ENCODE measurements at places on chromosomes 7 and 10. TPM values are rescaled to one million over a fixed set of nuclear protein-coding genes. Genes with fewer than 3 reads are reported as not detected.

DNA sequence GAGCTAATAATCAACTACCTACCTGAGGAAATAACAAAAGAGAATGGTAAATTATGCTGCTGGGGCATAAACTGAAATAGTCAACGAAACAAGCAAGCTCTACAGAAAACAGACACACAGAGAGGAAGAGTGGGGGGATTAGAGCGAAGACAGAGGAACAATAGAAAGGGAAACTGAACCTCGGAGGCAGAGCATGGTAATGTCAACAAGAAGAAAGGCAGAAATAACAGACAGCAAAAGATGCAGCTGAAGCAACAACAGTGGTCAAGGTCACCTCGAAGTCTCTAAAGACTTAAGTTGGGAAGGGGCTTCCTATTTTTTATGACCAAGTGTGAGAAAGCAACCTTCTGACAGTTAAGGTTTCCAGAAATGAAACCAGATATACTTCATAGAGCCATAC lies 177.0 kb downstream of the ZNF438 start:
- DNase-seq, result no peak

- DNase-seq, result no peak
Observed at GRCh38 chr10:51079331-51079730, 5.0 kb downstream of the PRKG1 start.

ETV1 gene
- 5.6 TPM for total RNA-seq

GRCh38 chr10:44985175-44985681 lies 6.6 kb upstream of the DEPP1 start:
- no peak for DNase-seq

AGK gene
- total RNA-seq, result 23.3 TPM

PRKG1 gene
- 5.9 TPM for total RNA-seq

COX15 gene
- total RNA-seq, result 20.6 TPM

DNA sequence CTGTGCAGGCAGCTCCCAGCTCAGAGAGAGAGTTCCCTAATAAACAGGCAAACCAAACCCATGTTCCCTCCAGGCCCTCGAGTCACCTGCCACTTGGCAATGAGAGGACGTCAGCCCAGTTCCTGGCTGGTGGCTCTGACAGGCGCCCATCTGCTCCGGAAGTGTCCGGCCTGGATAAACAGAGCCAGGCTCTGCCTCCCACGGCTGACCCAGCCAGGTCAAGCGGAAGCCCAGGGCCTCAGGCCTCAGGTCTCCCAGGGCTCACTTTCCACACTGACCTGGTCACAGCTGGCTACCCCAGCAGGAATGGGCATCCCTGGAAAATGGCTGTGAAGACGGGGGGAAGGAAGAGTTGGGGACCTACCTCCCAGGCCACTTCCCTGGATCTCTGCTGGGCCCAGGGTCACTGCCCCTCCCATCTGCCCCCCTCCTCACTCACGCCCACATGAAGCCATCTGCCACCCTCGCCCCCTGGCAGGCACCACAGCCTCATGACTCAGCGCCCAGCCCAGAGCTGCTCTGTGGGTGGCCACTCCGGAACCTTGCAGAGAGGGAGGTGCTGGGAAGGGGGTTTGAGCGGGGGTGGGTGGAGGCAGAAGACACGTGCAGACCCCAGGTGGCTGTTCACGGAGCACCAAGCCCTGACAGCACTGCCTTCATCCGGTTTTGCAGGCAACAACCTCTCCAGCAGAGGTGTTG lies 37.4 kb upstream of the DUSP5 start:
- DNase-seq, result peak; percentile 85

- no peak for DNase-seq
Observed at GRCh38 chr7:130458257-130458656, 17.4 kb upstream of the CEP41 start.

MTURN gene
- total RNA-seq, result 2.0 TPM

DNA sequence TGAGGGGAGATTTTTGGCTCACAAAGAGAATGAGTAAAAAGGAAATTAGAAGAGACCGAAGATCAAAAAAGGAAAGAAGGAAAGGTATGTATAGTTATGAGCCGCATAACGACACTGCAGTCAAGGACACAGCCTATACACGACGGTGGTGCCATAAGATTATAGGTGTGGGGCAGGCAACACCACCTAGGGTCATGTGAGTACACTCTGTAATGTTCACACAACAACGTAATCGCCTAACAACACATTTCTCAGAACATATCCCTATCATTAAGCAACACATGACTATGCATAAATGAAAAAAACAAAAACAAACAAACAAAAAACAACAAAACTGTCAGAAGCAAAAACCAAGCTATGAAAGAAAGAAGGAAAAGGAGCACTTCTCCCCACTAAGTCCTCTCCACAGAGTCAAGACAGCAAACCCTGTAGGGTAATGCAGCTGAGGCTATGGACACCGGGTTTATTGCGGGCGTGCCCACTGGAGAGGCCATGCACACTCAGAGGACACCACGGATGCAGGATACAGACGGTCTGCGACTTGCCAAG lies 45.1 kb downstream of the PIP4K2A start:
- no peak for DNase-seq

PIK3CG gene
- not detected for total RNA-seq

- no peak for DNase-seq
Observed at GRCh38 chr7:24164401-24164800, 119.6 kb upstream of the NPY start.

GRCh38 chr7:30040938-30041337 lies 12.7 kb downstream of the PLEKHA8 start:
- no peak for DNase-seq

DNA sequence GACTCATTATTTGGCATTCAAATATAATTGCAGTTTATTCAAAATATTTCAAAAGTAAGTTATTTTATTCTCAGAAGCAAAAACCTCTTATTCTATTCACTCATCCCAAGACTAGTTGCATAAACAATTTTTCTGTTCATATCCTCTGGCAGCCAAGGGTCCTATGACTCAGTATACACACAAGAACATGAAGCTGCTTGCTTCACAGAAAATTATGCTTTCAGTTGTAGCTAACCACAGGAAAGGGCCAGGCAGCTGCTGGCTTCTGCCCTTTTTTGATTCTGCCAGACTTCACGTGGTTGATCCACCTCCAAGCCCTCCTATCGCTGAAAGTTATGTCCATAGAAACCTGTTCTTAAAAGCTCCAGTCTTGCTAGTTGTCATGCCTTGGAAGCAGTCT lies 108.8 kb downstream of the ABCA13 start:
- DNase-seq, result peak; percentile 74

DNA sequence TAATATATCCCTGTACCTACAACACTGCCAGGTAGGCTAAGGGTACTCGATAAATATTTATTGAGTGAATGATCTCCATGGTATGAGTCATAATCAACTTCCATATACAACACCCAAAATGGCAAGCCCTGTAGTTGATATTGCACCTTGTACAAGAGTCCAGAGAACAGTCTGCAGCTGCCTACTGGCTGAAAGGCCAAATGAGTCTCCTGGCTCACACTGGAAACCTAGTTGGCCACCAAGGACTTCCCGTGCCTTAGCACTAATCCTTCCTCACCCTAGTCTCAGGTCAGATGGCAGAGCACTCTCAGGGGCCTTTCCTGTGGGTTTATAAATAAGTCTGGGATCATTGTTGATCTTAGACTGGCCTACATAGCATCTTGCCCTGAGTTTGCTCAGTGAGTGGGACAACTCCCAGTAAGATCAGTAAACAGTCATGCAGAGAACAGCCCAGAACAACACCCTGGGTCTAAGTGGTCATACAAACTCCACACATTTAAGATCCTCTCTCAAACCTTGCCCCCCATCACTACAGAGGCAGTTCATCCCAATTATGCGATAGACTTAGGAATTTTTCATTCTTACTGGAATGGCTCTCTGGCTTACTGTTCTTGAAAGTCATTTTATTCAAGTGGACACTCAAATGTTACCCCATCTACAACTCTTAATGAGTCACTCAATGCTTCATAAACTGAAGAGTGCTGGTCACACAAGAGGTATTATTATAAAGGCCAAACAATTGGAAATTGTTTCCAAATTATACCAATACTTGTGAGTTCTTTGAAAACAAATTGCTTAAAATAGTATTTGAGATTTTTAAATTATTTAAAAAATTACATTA lies 14.7 kb upstream of the SLC16A9 start:
- DNase-seq, result no peak

DNA sequence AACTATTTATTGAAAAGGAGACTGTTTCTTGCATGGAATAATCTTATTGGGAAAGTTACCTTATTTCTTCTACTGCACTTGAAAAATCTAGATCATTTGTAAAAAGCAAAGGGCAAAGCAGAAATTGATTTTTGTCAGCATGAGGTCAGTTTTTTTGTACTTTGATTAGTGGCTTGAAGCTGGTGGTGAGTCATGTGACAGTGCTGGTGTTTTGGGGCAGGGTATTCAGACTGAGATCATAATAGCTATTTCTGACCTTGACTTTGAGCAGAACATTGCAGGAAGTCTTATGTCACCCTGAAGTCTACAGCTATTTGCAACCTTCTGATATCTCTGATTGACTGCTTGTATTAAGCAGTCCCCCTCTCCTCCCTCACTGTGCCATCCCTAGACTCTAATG lies 66.3 kb upstream of the SORCS3 start:
- no peak for DNase-seq

SMC3 gene
- total RNA-seq, result 25.4 TPM

MNX1 gene
- total RNA-seq, result 0.32 TPM

GRCh38 chr7:46257761-46258448 lies 336.8 kb upstream of the IGFBP3 start:
- peak; percentile 53 for DNase-seq

SPAG6 gene
- total RNA-seq, result not detected

SLC39A12 gene
- 0.23 TPM for total RNA-seq

- DNase-seq, result no peak
Observed at GRCh38 chr7:24035366-24036032, 248.5 kb upstream of the NPY start.

All from MG63 (cell line).